Activated T-cell treated with anti-CD3 and anti-CD28 coated beads for 4 hours (primary cell): ENCODE measurements at places on chromosomes 4 and X.

DNA sequence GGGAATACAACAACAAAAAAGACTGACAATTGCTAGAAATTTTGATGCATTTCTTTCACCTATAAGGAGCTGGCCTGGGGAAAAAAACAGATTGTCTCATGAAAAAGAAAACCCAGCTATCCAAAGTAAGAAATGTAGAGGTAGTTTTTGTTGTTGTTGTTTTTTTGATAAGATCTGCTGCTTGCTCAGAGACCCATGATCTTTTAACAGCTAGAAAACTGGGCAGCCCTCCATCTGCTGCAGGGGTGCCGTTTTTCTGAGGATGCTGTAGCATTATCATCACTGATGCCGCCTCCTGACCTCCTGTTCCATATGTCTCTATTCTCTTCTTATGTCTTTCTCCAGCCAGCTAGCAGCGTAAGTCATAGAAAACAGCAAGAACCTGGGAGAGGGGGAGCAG is 98.3 kb downstream of the BMPR1B start:
- DNase-seq = no peak

GRCh38 chr4:20095805-20096541 is 155.7 kb upstream of the SLIT2 start:
- no peak for DNase-seq

- no peak for DNase-seq
Measured at GRCh38 chr4:15568821-15569220, 86.3 kb downstream of the FBXL5 start.

GRCh38 chr4:4362991-4363697 is 23.8 kb upstream of the NSG1 start:
- DNase-seq = no peak

- DNase-seq = no peak
Measured at GRCh38 chr4:83320548-83320947, 14.1 kb downstream of the HPSE start.

- DNase-seq = no peak
Measured at GRCh38 chrX:150690126-150690525, 3.1 kb upstream of the MTMR1 start.

GRCh38 chrX:151899622-151900021 is 13.1 kb upstream of the MAGEA4 start:
- DNase-seq = no peak

- DNase-seq = no peak
Measured at GRCh38 chr4:108937066-108937465, 174.2 kb upstream of the ETNPPL start.

DNA sequence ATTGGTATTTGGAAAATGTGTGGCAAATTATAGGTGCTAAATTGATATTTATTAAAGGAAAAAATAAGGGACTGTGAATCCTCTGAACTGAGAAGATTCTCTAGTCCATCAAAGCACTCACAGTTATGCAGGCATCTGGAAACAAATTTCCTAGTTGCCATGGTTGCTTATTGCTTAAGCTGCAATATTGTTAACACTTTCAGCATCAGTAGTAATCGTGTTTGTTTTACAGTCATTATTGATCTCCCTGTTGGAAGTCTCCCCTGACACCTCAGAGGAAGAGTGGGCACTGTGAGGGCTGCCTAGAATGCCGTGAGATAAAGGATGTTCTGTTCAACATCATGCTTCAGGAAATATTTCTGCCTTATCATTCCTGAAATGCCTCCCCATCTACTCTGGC is 2004.3 kb upstream of the ADGRL3 start:
- DNase-seq = no peak

DNA sequence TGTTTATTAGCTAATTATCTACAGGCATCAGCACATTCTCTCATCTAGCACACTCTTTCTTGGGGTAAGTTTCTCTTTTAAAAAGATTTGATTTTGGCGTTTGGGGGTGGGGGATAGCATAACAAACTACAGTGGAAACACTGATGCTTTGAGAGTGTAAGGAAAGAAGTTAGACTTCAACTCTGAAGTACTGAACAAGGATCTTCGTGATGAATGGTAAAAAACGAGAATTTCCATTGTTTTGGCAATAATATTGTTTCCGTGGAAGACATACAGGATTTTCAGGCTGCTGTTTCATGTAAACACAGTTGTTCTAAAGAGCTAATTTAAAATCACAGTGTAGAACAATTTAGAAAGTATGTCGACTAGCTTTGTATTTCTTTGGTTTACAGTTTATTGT is 451 bp downstream of the LPAR4 start:
- no peak for DNase-seq

DNA sequence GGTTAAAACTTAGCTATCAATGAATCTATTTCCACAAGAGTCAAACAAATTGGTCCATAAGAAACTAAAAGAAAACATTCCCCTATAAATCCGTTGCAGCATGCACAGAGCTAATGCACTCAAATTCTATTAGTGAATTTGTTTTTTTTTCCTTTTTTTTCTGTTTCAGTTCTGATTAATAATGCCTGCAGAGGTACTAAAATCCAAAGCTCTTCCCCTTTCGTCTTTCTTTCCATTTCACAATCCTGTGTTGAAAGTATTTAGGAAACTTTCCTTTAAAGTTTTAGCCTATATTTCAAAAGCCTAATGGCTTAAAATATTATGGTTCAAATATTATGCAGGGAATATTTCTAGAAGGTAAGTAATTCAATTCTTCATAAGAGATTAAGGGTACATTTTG is 45.9 kb upstream of the VEGFD start:
- no peak for DNase-seq

GRCh38 chr4:8238515-8239053 is 31.0 kb upstream of the HTRA3 start:
- no peak for DNase-seq

DNA sequence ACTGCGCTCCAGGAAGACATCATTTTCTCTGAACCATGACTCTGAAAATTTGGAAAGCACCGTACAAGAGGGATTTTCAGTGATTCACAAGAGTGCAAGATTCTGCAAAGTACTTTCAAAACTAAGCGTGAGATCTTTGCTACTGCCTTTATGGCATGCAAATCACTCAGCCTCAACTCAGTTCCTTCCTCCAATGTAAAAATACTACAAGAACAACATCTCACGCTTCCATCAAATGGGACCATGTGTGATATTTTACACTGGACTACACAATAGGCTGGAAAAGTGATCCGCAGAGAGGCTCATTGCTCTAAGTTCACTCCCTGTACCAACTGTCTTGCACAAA is 674 bp upstream of the IL15 start:
- no peak for DNase-seq

- no peak for DNase-seq
Measured at GRCh38 chr4:188722911-188723310, 583.7 kb downstream of the TRIML1 start.

DNA sequence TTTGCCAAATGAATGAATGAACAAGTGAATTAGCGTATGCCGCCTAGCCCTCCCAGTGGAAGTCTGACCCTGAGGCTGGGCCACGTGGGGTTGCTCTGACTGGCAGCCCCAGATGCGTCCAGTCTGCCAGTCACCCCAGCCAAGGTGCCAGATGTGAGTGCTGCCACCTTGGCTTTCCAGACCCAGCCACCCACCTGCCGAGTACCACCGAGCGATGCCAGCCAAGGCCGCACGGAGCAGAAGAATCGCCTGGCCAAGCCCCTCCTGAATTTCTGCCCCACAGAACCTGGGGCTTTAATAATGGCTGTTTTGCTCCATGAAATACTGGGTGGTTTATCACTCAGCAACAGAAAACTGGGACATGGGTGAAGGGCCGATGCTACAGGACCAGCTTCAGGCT is 59.3 kb downstream of the ADRA2C start:
- DNase-seq = no peak

DNA sequence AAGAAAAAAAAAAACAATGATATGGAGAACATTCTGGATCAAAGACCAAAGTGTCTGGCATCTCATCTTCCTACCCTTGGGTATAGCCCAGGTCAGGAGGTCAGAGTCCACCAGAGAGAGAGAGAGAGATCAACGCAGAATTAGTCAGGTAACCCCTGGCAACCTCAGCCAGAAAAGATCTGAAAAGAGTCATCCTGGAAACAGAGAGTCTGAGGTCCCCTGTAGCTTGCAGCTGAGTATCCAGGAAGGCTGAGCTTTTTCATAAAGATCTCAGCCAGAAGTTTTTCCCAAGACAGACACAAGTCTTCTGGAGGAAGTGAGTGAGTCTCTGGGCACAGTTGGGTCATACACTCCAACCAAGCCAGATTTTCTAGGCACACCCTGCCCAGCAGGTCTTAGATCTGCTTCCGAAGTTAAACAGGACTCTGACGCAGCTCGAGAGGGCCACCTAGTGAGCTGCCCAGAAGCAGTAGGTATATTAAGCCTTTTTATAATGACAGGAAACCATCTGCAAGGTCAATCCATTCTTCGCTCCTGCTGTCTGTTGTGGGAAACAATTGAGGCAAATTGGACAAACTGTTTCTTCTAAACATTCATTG is 35.7 kb downstream of the ACE2 start:
- DNase-seq = no peak

GRCh38 chr4:182547435-182547834 is 304.2 kb downstream of the TENM3 start:
- DNase-seq = no peak

DNA sequence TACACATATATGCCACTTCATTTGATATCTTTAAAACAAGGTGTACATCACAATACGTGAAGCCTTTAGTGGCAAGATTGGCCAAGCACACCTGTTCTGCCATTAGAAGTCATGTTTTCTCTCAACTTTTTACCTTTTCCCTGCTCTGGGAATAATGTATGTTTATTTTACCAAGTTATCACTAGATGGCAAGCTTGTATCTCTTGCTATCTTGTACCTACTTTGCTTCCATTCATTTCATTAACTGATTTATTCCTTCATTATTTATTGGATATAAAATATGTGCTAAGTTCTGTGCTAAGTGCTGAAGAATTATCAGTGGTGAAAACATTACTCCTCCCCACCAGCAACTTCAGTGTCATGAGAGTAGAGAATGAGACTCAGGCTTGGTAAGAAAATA is 245.5 kb downstream of the ANK2 start:
- DNase-seq = no peak

- no peak for DNase-seq
Measured at GRCh38 chrX:51608766-51609165, 9.9 kb downstream of the CENPVL3 start.

- no peak for DNase-seq
Measured at GRCh38 chr4:113840861-113841260, 79.3 kb upstream of the CAMK2D start.

GRCh38 chrX:46433892-46434291 is 111.3 kb downstream of the ZNF674 start:
- DNase-seq = no peak

DNA sequence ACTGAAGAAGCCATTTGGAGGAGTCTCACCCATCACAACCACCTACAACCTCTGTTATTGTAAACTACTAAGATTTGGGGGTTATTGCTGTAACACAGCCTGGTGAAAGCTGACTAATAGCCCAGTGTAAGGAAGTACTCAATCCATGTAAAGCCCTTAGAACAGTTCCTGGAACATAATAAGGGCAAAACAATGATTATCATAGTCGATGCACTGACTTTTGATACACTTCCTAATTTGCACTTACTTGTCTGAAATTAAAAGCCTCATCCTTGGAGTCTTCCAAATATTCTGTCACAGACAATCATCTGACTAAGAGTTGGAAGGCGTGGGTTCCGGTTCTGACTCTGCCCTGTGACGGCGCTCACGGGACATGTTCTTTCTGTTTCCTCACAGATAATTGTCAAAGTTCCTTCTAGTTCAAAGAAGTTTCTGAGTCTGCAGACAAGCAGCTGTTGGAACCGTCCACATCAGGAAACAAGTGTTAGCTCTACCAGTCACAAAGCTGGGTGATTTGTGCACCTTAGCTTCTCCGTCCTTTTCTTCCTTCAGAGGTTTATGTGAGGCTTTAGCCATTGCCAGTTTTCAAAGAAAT is 33.4 kb upstream of the RASGEF1B start:
- DNase-seq = peak; percentile 55

- DNase-seq = no peak
Measured at GRCh38 chr4:102684610-102685052, 76.1 kb downstream of the MANBA start.

DNA sequence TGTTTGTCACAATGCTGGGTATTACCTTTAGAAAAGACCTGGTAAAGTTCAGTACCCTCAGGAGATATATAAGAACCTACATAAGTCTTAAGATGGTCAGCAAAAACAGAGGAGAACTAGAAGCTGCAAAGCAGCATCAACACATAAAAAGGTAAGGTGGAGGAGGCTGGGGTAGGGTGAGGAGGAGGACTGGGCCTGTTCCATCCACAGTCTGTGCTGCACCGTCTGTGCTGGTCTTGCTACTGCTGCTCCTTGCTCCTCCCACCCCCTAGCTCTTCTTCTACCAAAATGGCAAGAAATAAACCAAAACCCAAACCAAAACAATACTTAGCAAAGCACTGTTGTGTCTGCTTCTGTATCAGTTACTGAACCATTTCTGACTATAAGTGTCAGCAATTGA is 102.2 kb downstream of the CDS1 start:
- no peak for DNase-seq

GRCh38 chr4:3523628-3524221 is 8.5 kb downstream of the LRPAP1 start:
- no peak for DNase-seq

GRCh38 chr4:48085821-48086589 is 48.0 kb downstream of the TXK start:
- DNase-seq = no peak

GRCh38 chrX:140432346-140433175 is 72.3 kb downstream of the SOX3 start:
- DNase-seq = no peak

DNA sequence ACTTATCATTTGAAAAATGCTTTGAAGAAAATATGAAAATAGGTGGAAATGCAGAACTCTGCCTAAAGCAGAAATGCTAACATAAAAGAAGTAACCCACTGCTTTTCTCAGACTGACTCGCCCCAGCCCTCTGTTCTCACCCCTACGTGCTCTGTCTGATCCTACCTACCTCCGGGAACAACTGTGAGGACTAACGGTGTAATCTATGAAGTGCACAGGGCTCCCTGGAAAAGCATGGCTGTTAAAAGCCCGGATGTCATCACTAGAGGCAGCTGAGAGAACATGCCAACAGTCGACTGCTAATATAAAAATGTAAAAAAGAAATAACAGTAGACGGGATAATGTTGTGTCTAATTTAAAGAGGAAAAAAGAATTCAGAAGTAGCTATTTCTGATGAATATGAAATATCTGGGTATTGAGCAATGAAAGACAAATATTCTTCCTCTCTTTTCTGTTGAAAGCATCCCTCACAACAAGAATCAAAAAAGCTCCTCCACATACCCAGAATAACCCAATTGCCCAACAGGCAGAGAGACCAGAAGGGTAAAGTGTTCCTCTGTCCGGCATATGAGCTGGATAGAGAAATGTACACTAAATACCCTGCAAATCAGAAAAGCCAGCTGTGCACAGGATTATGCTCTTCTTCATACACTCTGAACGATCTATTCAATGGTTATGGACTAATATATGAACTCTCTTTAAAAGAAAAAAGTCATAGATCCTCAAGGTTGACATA is 130.7 kb downstream of the TSPAN5 start:
- DNase-seq = no peak

DNA sequence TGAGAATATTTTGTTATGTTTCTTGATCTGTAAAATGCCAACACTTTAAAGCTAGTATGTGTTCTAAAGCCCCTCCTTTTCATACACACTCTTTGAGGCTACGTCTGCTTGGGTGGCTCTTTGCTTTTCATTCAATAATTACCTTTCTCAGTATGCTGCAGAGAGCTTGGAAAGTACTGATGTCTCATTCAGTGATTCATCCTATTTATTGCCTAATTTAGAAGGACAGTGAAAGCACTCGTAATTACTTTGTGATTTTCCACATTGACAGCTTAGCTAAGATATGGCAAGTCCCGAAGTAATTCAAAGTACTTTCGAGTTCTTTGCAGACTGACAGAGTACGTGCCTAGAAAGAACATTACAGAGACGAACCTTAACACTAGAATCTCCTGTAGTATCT is 57.2 kb downstream of the BMP15 start:
- no peak for DNase-seq

GRCh38 chr4:80173401-80173800 is 23.9 kb upstream of the PRDM8 start:
- DNase-seq = peak; percentile 45
